ENCODE measurements at places on chromosomes 4 and X.
A peak's percentile ranks its signal among the peaks of the same experiment; 100 is the strongest.

DNA sequence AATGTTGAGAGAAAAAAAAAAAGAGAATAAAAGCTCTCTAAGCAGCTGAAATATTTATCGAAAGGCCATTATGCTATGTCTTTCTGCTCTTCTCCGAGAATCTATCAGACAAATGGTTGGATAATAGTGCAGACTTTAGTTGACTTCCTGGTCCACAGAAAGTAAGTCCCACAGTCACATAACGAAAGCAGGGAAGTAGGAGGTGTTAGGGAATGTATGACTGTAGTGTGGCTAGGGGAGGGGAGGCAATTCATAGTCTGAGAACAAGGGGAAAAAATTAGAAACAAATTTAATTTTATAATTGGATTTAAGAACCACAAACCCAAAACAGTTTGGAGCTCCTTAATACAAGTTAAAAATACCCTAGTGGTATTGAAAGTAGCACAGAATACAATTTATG is 79.7 kb upstream of the VEGFC start:
- DNase-seq = no peak

- DNase-seq = no peak
Measured at GRCh38 chr4:94407846-94408245, 43.9 kb upstream of the PDLIM5 start.

GRCh38 chr4:37682701-37683401 is 3.3 kb downstream of the RELL1 start:
- no peak for DNase-seq

- no peak for DNase-seq
Measured at GRCh38 chr4:142832022-142832421, 14.1 kb downstream of the INPP4B start.

DNA sequence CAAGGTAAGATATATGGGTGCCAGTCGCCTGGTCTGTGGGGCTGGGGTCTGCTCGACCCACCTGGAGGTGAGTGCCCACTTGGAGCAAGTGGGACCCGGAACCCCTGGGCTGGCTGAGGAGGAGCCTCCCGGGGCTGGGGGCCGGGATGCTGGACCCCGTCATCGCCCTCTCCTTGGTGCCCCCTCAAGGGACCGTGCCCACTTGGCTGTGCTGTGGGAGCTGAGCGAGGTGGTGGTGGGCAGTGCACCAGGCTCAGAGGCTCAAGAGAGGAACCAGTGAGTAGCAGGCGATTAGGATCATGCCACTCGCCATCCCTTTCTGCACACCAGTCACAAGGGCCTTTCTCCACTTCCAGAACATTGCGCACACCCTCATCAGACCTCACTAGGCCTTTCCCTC is 203.8 kb upstream of the PSAPL1 start:
- no peak for DNase-seq

DNA sequence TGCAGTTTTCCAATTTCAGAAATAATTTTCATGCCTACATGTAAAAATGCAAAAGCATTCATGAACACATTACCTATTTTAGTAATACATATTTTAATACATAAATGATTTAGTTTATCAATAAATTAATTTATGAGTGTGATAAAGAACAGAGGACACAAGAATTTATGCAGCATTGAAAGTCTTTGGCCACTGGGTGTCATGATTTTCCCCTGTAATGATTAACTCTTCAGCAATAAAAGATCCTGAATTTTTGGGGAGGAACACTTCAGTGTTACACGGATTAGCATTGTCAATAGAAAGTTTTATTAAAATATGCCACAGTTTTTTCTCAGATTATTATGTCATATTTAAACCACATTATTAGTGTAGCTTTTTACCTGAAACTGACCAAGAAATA is 8.6 kb upstream of the VCX2 start:
- no peak for DNase-seq

GRCh38 chrX:36414056-36414455 is 494.5 kb downstream of the CFAP47 start:
- no peak for DNase-seq

- no peak for DNase-seq
Measured at GRCh38 chr4:139167774-139168444, 9.1 kb downstream of the ELF2 start.

DNA sequence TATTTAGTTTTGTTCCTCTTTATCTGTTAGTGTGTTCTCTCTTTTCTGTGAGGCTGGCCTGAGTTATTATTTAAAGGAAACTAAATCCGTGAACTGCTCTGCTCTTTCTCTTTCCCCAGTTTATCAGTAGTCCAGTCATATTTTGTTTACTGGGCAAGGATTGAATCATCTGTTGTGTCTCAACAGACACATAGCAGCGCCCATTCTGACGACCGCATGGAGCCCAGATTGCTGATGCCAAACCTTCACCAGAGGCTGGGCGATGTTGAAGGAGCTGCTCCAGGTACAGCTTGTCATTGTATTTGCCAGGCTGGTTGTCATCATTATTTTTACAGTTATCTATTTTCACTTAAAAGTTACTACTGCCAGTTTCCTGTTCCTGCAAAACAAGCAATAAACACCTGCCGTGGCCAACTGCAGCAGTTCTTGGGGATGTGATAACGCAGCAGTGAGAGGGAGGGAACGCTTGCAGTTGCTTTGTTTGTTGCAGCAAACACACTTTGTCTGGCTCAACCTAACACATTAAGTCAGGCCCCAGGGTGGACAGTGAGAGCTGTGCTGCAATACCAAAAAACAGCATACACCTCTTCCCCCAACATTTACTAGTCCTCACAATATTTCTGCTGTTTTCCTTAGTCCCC is 10.1 kb downstream of the REELD1 start:
- DNase-seq = no peak

GRCh38 chrX:106726485-106727437 is at the start of gene RNF128:
TSS of gene RNF128 (plus strand) at chrX:106726701. CDS start at chrX:106726914, 213 bp downstream.
- DNase-seq = peak; percentile 45

DNA sequence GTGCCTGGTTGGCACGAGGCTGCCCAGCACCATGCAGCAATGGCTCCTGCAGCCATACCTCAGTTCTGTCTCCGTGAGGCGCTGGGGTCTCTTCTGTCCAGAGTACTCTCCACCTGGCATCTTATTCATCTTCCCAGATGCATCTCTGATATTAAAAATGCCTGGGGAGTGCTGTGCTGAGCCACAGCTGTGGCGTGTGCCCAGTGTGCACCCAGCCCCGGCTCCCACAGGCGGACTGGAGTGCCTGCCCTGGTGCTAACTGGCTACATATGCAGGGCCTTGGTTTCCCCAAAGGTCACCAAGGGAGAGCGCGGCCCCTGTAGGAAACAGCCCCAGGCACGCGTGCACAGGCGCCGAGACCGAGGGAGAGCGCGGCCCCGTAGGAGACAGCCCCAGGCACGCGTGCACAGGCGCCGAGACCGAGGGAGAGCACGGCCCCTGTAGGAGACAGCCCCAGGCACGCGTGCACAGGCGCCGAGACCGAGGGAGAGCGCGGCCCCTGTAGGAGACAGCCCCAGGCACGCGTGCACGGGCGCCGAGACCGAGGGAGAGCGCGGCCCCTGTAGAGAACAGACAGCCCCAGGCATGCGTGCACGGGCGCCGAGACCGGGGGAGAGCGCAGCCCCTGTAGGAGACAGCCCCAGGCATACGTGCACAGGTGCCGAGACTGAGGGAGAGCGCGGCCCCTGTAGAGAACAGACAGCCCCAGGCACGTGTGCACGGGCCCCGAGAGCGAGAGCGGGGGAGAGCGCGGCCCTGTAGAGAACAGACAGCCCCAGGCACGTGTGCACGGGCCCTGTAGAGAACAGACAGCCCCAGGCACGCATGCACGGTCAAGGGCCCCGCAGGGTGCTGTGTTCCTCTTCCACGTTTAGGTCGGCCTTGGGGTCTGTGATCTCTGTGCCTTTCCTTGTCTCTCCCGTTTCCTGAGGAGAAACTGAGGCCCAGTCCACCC is 14.5 kb downstream of the TMEM175 start:
- no peak for DNase-seq

GRCh38 chr4:134687646-134688628 is 486.3 kb upstream of the PABPC4L start:
- DNase-seq = no peak

DNA sequence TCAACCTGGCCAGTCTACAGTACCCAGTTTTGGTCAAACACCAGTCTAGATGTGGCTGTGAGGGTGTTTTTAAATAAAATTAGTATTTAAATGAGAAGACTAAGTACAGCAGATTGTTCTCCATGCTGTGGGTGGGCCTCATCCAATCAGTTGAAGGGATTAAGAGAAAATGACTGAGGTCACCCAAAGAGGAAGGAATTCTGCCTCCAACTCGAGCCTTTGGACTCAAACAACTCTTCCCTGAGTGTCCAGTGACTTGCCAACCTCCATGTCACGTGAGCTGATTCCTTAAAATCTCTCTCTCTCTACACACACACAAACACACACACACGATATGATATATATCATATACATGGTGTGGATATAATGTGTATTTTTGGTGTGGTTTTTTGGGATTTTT is 10.0 kb downstream of the TREX2 start:
- no peak for DNase-seq

DNA sequence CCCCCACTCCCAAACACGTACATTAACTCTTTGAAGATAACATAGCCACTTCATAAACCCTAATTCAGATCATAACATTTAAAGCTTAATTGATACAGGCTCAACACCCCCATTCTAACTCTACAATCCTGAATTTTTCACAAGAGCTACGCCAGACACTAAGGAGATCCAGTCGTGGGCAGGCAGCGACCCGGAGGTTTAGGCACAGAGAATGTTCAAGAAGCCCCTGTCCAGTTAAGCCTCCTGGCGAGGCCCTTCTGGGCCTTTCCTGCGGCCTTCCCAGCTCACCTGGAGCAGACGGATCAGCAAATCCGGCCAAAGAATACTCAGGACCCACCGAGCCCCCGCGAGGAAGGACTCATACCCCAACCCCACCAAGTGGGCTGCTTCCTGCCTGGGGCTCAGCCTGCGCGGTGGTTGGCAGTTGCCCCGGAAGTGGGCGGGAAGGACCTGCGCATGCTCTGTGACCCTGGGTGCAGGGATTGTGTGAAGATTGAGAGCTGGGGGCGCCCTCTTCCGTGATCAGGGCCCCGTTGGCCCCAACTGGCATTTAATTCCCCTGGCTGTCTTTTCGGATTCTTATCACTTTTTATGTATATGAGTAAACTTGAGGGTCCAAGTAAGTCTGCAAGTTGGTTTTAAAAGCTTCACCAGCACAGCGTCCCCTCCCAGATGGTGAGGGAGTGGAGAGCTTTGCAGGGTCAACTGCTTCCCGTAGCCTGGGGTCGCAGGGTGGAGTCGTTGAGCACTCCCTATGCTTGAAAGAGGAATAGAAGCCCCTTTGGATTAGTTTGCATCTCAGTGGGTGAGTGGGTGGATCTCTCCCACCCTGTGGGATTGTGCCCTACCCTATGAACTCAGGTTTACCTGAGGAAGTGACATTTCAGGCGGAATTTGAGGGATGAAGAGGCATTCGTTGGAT is at the start of gene TRIM61:
Gene TRIM61, minus strand, starts transcription at position 415 of the 922 bp plus-strand sequence. CDS start 7,655 bp downstream, outside the sequence.
- peak; percentile 61 for DNase-seq

DNA sequence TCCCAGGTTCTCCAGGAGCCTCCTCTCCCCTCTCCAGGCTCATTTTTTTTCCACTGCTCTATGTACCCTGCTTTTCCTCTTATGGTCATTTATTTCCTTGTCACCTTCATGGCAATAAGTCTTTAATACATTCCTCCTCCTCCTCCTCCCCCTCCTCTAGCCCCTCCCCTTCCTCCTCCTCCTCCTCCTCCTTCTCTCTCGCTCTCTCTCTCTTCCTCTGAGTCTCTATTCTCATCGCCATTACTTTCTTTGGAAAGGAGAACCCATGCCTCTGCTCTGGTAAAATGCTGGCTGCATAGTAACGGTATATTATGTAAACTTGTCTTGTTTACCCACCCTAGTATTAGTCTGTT is 35.7 kb downstream of the ARHGAP24 start:
- DNase-seq = no peak

DNA sequence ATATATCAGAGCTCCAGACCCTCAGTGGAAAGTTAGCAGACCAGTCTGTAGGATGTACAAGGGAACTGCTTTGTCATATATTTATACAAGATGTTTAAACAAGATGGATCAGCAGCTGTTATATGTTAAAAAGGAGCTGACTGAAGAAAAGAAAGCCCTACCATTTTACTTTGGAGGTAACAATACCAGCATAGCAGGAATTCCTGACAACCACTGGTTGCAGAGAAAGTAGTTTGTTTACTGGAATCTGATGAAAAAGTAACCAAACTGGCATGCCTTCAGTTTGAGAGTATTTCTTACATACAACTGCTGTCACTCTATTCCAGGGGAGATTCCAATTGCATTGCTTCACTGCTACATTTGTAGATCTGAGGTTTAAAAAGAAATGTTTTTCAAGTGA is 49.5 kb upstream of the GABRQ start:
- DNase-seq = no peak

DNA sequence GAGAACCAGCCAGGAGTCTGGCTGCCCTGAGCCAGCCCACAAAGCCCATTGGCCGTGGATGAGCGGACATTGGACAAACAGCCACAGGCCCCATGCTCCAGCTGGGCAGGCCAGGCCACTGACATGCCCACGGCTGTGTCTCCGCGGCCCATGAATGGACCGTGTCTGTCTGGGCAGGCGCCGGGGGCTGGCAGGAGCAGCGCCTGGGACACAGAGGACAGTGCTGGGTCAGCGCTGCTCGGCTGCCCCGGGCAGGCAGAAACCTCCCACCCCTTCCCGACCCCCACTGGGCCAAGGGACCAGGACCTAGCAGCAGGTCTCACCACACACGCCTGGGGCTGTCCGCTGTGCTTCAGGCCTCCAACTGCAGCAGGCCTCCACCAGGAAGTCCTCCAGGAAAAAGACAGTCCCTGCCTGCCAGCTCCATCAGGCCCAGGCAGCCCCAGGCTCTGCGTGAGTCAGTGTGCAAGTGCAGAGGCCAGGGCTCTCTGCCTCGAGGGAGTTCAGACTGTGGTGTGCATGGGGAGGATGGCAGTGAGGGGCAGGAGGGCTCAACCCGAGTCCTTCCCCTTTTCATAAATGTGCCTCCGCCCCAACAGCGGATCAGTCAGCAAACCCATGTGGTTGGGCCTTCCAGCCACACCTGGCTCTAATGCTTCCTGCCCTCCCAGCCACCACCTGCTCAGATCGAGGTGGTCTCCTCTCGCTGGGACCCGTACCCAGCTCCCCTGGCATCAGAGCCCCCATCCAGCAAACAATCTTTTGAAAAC is 17.2 kb upstream of the FGFR3 start:
- DNase-seq = peak; percentile 16
